ENCODE measurements at places on chromosomes 16 and 17.

- DNase-seq, result peak; percentile 23
Measured at GRCh38 chr16:86231996-86232350, 278.4 kb upstream of the FOXF1 start.

GRCh38 chr16:27084307-27085028 lies 17.7 kb downstream of the C16orf82 start:
- no peak for DNase-seq

- DNase-seq, result no peak
Measured at GRCh38 chr16:24511792-24512191, 27.6 kb upstream of the RBBP6 start.

GRCh38 chr16:68893710-68894705 lies 50.7 kb downstream of the TANGO6 start:
- peak; percentile 49 for DNase-seq

- DNase-seq, result peak; percentile 86
Measured at GRCh38 chr17:75878174-75878998, at the start of gene TRIM47. Gene TRIM47, minus strand, starts transcription at chr17:75878581. Its CDS starts 33 bp downstream, at chr17:75878548.

GRCh38 chr16:346587-346986 lies 5.9 kb downstream of the AXIN1 start:
- DNase-seq, result no peak

DNA sequence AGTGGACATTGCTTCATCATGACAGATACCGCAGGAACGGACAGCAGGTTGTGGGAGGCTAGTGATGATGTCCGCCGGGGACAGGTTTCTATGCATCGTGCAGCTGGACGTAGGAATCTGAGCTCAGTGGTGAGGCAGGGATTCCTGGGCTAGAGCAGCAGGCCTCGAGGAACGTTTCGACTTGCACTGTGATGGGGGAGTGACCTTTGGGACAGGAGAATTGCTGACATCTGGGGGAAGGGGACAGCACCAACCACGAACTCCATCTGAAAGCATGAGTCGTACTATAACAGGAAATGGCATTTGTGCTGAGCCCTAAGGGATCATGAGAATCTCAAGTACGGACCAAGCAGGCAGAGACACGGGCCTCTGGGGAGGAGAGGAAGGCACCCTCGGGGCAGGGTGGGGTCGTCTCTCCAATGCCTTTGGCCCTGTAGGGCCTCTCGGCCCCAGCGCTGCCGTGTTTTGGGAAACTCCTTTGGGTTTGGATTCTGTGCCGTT lies 65.8 kb upstream of the ENDOV start:
- DNase-seq, result no peak

- DNase-seq, result peak; percentile 75
Measured at GRCh38 chr17:72560303-72561247, 439.8 kb downstream of the SOX9 start.

DNA sequence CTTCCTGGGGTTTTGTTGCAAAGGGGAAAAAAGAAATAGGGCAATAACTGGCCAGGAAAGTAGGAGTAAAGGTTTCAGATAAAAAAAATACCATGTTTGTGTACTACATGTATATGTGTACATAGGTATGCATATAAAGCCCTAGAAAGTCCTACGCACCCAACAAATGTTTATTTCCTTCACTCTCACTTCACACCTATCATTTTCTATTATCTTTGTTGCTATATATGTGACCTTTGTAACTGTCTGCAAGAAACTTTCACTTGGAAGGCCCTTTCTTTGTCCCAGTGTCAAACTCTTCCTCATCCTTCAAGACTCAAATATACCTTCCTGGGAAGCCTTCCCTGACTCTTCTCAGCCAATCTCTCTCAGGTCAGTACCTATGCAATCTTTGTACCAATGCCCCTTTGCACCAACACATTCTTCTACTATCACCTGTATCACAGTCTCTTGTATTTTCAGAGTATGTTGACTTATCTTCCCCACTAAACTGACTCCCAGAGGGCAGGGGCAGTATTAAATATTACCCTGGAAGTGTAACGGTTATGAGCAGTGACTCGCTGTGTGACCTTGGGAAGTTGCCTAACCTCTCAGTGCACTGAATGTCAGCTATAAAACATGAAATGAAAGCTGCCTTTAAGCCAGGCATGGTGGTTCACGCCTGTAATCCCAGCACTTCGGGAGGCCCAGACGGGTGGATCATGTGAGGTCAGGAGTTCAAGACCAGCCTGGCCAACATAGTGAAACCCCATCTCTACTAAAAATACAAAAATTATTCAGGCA lies 6.5 kb downstream of the XPO6 start:
- DNase-seq, result no peak
